SJSA1 (cell line): ENCODE measurements at places on chromosomes 2 and 18. TPM values are rescaled to one million over a fixed set of nuclear protein-coding genes. Genes with fewer than 3 reads are reported as not detected.

The SP140 gene
- total RNA-seq: 0.44 and 2.2 TPM in 2 replicates

- H3K4me1 ChIP-seq: no peaks in the 10 kb centered on the region
- H3K4me3 ChIP-seq: no peak overlapping the region
- 0 out of 2 replicates have a peak, but pooled peaks cover 5% of the 10 kb centered on the region for H3K27me3 ChIP-seq
These were observed 98.9 kb upstream of the ODC1 start for GRCh38 chr2:10546975-10547391.

DNA sequence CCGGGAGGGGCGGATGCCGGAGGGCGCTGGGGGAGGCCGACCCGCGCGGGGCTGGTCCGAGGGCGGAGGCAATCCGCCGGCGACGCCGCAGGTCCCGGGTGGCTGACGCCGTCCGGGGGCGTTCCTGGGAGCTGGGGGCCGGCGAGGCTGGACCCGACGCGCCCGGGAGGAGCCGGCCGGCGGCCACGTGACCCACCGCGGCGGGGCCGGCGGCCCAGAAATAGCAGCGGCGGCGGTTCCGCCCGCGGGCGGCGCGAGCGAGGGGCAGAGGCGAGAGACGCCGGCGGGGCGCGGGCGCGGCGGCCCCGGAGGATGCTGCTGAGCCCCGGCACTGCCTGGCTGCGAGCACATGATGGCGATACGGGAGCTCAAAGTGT is at the start of gene RAB31:
TSS of gene RAB31 (plus strand) at position 245 of the 377 bp plus-strand sequence. CDS start at position 350, 105 bp downstream.
- no peaks in the 10 kb centered on the region for H3K27me3 ChIP-seq
- H3K27ac ChIP-seq: peak within 1 kb of the TSS; percentile 88
- peaks cover 77% of the 10 kb centered on the region for H3K4me1 ChIP-seq

The MLPH gene
- 0.50 TPM in 1 of 2 replicates, not detected in the other for total RNA-seq

The TEX44 gene
- total RNA-seq: not detected in 2 replicates

DNA sequence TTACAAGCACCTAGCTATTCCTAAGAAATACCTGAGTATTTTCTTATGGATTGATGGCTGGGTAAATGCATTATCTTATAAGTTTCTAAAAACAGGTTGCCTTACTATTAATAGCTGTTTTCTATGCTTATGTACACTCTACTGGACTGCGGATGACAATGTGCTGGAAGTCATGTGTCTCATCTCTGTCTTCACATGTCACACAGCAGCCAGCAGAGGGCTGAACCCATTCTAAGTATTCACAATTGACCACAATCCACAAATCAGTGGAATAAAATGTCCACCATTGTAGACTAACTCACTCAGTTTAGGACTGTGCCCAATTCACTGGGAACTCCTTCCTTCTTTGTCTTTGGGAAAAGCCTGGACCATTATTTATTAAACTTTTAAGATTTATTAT is 371.2 kb downstream of the INSIG2 start:
- no peak for DNase-seq
- H3K36me3 ChIP-seq: no peaks in the 10 kb centered on the region
- no peaks in the 10 kb centered on the region for H3K4me1 ChIP-seq
- no peak overlapping the region for H3K4me3 ChIP-seq
- H3K27me3 ChIP-seq: no peaks in the 10 kb centered on the region

DNA sequence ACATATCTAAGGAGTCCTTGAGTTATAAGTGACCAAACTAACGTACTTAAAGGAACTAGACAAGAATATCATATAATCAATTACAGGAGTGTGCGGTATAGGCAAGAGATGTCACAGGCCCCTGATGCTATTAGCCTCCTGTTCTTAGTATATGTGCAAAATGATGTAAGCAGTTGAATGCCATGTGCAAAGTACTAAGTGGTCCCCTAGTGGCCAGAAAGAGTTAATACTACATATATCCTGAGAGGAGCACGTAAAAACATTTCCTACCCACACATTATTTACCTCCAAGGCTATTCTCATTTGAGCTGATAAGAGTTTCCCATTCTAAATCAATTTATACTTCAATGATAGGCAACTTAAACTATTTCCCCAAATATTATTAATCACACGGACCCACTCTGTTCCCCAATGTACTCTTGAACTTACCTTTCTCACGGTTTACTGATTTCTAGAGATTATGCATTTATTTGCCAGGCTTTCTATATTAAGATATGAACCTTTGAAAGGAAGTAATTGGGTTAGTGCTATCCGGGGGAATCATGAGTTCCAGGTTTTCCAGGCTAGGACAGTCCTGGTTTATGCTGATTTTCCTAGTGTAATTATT is 158.0 kb upstream of the KLHL14 start:
- H3K4me1 ChIP-seq: no peaks in the 10 kb centered on the region
- no peak for DNase-seq
- no peaks in the 10 kb centered on the region for H3K36me3 ChIP-seq
- no peak overlapping the region for H3K27ac ChIP-seq

DNA sequence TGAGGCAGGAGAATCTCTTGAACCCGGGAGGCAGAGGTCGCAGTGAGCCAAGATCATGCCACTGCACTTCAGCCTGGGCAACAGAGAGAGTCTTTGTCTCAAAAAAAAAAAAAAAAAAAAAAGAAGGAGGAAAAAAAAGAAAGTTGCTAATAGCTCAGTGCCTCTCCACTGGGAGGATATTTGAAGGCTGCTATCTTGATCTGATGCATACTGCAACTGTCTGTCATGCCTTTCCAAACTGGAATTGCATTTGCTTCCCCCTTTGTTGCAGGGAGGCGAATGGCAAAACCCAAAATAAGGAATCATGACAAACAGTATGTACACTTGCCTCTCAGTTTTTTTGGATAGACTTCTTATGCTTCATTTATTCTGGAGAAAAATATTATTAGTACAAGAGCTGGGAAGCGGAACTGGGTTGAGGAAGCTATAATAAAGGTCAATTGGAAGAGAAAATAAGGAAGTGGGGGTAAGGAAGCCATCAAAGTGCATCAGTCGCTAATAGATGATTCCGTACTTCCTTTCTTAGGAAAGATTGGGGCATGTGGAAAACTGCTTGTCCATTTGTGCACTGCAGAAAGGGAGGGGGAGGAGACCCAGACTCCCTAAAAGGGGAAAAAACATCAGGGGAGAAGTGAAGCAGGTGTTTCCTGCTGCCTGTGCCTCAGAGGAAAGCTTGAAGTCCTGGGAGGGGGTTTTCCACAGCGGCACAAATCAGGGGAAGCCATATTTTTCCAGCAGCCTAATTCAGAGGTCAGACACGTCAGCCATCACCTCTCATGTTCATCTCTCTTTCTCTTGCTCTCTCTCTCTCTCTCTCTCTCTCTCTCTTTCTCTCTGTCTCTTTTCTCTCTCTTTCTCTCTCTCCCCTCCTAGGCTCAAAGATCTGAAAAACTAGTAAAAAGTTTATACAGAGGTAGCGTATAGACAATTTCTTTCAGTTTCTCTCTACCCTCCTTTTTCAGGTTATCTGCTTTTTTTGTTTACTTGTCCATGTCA is 301.4 kb upstream of the TNP1 start:
- H3K4me3 ChIP-seq: no peak overlapping the region
- no peak overlapping the region for H3K27ac ChIP-seq
- H3K27me3 ChIP-seq: no peaks in the 10 kb centered on the region
- no peaks in the 10 kb centered on the region for H3K36me3 ChIP-seq
- peaks cover 11% of the 10 kb centered on the region for H3K4me1 ChIP-seq

The GPD2 gene
- 218 and 343 TPM in 2 replicates for total RNA-seq

DNA sequence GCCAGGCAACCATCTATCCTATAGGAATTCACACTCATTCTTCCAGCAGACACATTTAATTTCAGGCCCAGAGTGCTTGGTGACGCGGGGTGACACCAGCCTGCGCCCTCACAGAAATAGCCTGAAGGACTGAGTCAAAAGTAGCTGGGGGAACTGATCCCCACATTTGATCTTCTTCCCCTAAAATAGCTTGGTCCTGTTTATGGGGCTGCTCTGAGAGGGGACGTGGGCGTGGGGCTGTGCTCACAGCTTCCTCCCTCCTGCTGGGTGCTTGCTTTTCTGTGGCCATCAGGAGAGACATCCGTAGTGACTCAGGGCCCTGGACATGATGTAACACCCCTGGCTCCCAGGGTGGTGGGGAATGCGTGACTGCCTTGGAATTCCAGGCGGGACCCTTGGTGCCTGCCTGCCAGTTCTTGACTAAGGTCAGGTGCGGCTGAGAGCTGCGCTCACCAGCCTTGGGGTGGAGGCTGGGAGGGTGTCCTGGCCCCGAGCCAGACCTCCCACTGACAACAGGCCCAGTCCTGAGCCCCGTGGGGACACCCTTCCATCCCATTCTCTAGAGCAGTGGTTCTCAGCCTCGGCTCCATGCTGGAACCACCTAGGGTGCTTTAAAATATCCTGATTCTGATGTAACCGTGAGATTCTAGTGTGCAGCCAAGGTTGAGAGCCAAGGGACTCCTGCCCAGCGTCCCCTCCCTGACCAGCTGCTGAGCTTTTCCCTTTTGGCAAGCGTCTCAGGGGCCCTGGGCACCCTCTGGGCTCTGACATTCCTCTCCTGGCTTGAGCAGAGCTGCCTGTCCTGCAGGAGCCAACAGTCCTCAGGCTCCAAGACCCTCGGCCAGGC is 47.4 kb upstream of the SMAD7 start:
- H3K4me1 ChIP-seq: peaks cover 75% of the 10 kb centered on the region
- H3K27ac ChIP-seq: peak overlapping the region; percentile 100
- H3K36me3 ChIP-seq: no peaks in the 10 kb centered on the region
- peak; percentile 100 for DNase-seq
- no peak overlapping the region for H3K4me3 ChIP-seq

DNA sequence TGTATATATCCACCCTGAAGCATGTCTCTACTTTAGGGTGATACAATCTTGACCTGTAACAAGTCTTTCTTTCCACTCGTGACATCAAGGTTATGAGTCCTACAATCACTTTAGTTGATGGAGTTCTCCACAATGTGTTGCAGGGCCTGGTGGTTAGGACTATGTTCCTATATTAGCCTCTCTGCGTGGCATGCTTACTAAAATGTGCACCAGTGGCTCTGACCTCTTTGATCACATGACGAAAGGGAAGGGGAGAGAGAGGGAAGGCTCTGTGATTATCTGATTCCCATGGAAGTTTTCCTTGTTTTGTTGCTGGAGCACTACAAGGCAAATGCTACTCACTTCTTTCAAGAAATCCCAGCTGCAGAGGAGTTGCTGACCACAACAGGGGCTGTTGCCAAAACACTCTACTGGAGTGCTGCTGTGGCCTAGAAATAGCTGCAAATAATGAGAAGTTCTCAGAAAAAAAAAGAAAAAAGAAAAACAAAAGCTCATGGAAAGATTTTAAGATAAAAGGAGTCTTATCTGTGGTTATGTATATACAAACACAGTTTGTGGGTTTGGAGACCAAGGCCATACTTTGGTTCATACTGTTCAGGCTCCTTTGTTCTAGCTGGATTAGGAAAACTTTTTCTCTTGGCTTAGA is 272.8 kb upstream of the MMADHC start:
- peak; percentile 71 for DNase-seq
- no peaks in the 10 kb centered on the region for H3K27me3 ChIP-seq
- H3K4me3 ChIP-seq: no peak overlapping the region
- no peak overlapping the region for H3K27ac ChIP-seq
- H3K36me3 ChIP-seq: no peaks in the 10 kb centered on the region

The VWA3B gene
- not detected in 2 replicates for total RNA-seq

The SLC35G4 gene
- total RNA-seq: not detected in 2 replicates

The NGEF gene
- 9.3 and 13.8 TPM in 2 replicates for total RNA-seq

The CYRIA gene
- total RNA-seq: 1.00 and 1.7 TPM in 2 replicates

The CTNNA2 gene
- total RNA-seq: not detected in 2 replicates

DNA sequence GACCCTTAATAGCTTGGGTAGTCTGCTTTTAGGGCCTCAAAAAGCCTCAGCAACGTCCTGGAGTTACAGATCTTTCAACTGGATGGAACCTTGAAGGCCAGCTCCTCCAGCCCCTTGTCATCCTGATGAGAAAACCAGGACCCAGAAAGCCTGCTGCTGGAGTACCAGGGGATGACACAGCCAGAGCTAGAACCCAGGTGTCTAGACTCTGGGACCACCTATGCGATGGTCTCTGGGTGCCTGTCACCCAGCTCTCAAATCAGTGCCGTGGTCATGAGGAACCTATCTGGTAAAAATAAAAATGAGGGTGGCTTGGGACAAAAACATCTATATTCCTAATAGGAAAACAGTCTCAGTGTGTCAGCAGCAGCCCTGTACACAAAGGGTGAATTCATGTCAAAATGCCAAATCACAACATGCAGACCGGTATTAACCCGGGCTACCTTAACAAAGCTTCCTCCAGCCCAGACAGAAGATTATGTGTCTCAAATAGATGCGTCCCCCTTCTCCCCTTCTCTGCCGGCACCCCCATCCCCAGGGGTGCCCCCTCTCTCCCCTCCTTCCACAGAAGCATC is 28.5 kb downstream of the SMAD7 start:
- no peak overlapping the region for H3K4me3 ChIP-seq
- DNase-seq: no peak
- peaks cover 90% of the 10 kb centered on the region for H3K36me3 ChIP-seq

- H3K36me3 ChIP-seq: no peaks in the 10 kb centered on the region
- H3K4me3 ChIP-seq: no peak overlapping the region
- H3K27ac ChIP-seq: no peak overlapping the region
- no peaks in the 10 kb centered on the region for H3K4me1 ChIP-seq
These were observed 392.9 kb downstream of the ZNF516 start for GRCh38 chr18:76102156-76102555.

DNA sequence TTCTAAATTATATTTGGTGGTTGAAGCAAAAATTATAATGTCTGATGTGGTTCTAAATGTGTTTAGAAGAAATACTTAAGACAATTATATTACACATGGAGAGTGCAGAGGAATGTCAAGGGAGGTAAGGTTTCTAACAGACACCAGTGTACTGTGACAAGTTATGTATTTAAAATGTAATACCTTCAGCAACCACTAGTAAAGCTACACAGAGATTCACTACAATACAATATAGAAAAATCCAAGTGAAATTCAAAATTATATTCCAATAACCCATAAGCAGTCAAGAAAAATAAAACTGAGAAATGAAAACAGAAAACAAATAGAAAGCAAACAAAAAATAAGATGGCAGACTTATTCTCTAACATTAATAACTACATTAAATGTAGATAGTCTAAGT is 249.5 kb upstream of the KLHL14 start:
- H3K4me1 ChIP-seq: no peaks in the 10 kb centered on the region
- no peaks in the 10 kb centered on the region for H3K27me3 ChIP-seq
- no peak for DNase-seq
- H3K27ac ChIP-seq: no peak overlapping the region

GRCh38 chr2:75592888-75593287 is 32.1 kb upstream of the EVA1A start:
- H3K27me3 ChIP-seq: no peaks in the 10 kb centered on the region
- H3K36me3 ChIP-seq: peaks cover 7% of the 10 kb centered on the region; the same call in 1 of the 2 replicates

DNA sequence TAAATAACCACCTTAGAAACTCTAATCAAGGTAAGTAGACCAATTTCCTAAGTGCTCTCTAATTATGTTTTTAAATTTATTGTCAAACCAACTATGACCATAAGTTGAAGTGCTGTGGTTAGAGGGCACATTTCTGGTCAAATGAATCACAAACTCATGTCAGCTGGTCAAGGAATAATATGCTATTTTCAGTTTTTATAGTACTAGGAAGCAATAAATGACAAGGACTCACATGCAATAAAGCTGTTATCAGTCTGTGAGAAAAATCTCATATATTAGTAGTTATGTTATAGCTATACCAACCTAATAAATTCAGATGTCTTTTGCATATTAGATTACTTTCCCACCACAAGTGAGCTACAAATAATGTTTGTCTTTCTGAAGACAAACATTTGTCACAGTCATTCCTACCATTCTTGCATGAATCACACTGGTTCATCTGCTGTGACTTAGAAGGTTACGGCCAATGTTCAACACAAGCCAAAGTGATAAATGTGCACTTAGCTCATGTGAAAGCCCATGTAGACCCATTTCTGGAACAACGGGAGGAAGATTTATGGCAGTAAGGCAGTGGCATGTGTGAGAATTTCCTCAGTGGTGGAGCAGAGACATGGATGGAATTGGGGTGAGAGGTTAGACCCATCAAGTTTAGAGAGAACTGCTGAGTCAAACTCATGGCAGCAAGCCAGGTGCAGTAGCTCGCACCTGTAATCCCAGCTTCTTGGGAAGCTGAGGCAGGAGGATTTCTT is 27.4 kb upstream of the CCNYL1 start:
- H3K27me3 ChIP-seq: no peaks in the 10 kb centered on the region
- DNase-seq: peak; percentile 53
- H3K4me3 ChIP-seq: no peak overlapping the region
- no peaks in the 10 kb centered on the region for H3K36me3 ChIP-seq
- peaks cover 11% of the 10 kb centered on the region for H3K4me1 ChIP-seq
- H3K27ac ChIP-seq: no peak overlapping the region
